ENCODE measurements at places on chromosomes 16 and 17. TPM values are rescaled to one million over a fixed set of nuclear protein-coding genes. Genes with fewer than 3 reads are reported as not detected.

Gene ZFPM1
- total RNA-seq = 56.3 TPM

Gene CA7
- total RNA-seq = not detected

Gene ZFHX3
- total RNA-seq = 7.5 TPM

- no peak for DNase-seq
These were observed 7.3 kb downstream of the SLC22A31 start for GRCh38 chr16:89192956-89193575.

DNA sequence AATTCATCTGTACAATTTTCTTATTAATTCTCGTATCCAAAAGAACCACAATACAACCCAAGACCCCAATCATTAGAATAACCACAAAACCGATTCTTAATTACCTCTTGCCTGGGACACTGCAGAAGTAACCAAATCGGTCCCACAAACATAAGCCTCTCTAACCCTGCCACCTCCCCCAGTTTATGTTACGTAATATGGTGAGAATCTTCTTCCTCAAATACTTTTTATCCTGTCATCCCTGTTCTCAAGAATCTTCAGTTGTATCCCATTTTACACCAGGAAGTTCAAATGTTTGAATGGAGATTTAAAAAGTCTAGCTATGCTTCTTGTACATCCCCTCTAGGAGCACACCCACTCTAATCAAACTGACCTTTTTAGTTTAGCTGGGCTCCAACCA, 269.3 kb upstream of the TBX2 start:
- DNase-seq = no peak

- no peak for DNase-seq
These were observed 211.3 kb downstream of the CA10 start for GRCh38 chr17:51947160-51947735.

DNA sequence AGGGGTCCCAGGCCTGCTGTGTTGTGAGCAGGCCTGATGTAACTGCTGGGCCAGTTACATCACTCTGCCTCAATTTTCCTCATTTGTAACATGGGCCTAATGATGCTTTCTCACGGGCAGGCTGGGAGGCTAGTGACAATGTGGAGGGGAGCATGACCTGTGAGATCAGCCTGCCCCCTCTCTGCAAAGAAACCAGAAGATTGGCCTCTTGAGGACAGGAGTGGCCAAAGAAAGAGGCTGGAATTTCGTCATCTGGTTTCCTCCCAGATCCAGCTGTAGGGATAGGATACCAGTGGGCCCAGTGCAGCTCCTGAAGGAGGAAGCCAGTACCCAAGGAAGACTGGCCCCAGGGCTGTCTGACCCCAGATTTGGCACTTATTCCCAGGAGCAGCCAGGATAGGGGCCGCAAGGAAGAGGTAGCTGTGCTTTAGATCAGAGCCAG, 615 bp upstream of the SREBF1 start:
- DNase-seq = no peak

DNA sequence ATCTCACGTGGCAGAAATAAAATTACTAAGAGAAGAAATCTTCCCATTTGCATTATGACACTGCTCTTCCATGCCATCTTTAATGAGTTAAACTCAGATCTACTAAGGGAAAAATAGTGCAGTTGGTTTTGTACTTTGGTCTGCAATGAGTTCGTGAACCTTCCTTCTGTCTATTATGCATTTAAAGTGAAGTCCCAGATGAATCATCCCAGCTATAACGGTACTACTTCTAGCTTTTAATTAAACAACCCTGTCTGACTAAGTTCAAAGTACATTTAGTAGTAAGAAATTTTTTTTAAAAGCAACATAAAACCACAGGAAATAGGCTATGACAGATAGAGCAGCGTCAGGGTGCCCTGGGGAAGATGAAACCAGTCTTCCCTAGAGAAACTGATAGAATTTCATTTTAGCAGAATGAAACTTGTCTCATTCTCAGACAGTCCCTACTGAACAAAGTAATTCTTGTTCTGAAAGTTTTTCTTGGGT, 1.8 kb downstream of the TMIGD1 start:
- DNase-seq = no peak

DNA sequence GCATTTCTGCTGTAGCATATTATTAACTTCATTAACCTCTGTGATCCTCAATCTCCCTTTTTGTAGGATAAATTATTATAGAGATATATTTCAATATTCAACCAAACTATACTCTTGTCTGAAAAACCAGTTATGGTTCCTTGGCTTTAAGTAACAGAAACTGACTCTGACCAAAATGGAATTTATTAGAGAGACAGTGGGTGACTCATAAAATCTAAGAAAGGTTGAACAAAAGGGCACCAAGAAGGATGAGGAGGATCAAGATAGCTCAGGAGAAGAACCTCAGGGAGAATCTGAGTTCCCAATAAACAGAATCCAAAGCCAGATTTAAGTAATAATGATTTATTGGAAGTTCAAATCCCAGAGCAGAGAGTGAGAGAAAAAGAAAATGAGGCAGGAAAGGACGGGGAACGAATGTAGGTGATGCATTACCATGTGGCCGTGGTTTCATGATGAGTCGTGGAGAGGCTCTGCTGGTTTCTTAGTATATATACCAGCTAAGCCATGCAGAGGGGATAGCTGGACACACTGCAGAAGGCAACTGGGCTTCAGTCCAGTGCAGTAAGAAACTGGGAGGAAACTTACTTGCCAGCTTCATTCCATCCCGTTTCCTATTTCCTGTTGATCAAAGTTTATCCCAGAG, 151.5 kb upstream of the GOT2 start:
- DNase-seq = no peak

- peak; percentile 44 for DNase-seq
These were observed 216 bp downstream of the VPS9D1 start for GRCh38 chr16:89720551-89720812.

- no peak for DNase-seq
These were observed 253.5 kb downstream of the MRTFB start for GRCh38 chr16:14324581-14324980.
